Bronchial epithelial cell (primary cell): ENCODE measurements at places on chromosomes 7 and 10.

- no peak for DNase-seq
Measured at GRCh38 chr10:43308986-43309385, 42.1 kb upstream of the RASGEF1A start.

GRCh38 chr7:128697302-128697905 lies 25.3 kb downstream of the GARIN1A start:
- DNase-seq, result peak; percentile 59

GRCh38 chr7:31939076-31939475 lies 131.1 kb downstream of the PDE1C start:
- DNase-seq, result no peak

- DNase-seq, result no peak
Measured at GRCh38 chr7:142351145-142351544, 93.3 kb upstream of the PRSS58 start.

GRCh38 chr7:4271716-4272015 lies 410.4 kb upstream of the FOXK1 start:
- DNase-seq, result no peak

GRCh38 chr10:6864142-6864541 lies 284.1 kb upstream of the PRKCQ start:
- DNase-seq, result no peak
